ENCODE measurements at places on chromosomes 5 and 9.

GRCh38 chr9:106277966-106278365 is 583.6 kb downstream of the TMEM38B start:
- DNase-seq: no peak

GRCh38 chr9:129816501-129817435 is 7.2 kb downstream of the TOR1A start:
- DNase-seq: no peak

- DNase-seq: no peak
Measured at GRCh38 chr5:73135021-73135420, 14.6 kb downstream of the TMEM171 start.

- no peak for DNase-seq
Measured at GRCh38 chr5:95816341-95816740, 6.2 kb downstream of the GLRX start.

DNA sequence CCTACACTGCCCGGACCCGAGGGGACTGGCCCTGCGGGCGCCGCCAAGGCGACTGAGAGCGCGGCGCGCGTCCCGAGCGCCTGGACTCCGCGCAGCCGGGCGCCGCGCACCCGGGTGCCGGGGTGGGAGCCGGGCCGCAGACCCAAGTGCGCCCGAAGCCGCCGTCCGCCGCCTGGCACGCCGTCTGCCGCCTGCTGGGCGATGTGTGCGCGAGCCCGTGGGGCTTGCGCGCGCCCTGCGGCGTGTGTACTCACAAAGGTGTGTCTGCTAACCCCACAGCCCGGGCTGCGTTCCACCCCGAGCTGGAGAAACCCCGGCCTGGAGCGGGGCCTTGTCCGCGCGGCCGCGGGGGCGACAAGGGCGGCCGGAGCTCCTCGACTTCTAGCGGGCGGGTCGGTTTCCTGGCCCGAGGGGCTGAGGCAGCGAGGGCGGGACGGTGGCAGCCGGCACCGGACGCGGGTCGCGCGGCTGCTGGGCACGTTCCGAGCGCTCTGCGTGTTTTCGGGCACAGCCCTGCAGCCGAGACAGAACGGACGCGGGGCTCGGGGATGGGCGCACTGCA is 1.1 kb upstream of the ZSWIM6 start:
- peak; percentile 38 for DNase-seq

GRCh38 chr9:31740705-31741104 is 643.7 kb upstream of the ACO1 start:
- DNase-seq: no peak

DNA sequence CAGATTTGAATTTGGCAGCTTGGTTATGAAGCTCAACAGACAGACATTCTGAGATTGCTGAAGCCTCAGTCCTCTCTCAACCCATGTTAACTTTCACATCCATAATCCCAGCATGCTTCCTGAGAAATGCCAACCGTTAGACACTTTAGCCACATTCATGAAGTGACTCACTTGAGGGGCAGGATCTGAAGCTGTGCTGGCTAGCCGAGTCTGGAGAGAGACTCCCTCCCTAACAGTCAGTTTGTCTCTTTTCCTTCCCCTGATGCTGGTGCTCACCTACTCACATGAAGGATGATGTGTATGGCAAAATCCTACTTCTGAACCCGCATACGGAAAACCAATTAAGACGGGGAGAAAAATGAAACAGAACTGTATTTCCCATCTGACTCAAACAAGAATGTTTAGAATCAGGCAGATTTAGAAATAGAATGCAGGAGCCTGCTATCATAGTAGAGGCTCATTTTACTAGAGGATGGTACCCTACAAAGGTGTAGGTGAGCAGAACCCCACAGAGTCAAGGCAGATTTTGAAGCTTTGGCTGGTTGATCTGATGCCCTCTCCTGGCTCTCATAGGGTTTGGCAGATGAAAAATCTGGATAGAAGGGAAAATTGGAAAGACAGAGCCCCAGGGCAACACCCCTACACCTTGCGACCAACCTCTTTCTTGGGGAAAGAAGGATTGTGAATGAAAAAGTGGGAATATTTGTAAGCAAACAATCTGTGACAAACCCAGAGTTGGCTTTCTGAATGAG is 150.9 kb upstream of the LHFPL2 start:
- no peak for DNase-seq

DNA sequence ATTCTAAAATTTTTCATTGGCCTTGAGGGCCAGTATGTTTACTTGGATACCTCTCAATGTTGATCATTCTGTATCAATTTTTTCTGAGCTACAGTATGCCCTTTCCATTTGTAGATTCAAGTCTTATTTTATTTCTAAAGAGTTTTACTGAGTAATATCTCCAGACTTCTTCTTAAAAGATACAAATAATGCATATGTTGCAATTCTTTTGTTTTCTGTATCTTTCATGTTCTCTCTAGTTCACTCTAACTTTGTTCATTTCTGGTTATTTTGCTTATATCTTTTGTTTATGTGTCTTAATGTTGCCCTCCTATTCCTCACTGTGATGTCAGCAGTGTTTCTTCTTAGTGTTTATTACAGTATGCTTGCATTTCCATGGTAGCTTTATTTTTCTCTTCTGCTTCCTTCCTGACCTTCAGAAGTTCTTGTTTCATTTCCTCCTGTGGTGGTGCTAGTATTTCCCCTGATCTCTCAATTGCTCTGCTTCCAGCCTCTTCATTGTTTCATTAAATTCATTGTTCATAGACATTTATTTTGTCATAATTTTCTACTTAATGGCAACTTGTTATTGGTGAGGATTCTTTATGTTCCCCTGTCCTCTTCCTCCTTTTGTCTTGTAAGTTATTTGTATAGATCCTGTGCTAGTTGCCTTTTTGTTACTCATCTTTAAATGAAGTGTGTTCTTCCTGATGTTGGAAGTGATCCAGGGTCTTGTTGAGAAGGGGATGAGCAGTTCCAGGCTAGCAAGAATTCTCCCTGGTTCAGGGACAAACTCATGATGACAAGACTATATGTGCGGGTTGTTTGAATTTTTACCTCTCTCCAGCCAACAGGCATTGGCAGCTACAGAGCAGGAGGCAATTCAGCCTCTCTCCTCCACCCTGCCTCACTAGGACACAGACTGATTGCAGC is 160.8 kb downstream of the DEPDC1B start:
- DNase-seq: no peak

- no peak for DNase-seq
Measured at GRCh38 chr5:1881731-1882336, 891 bp downstream of the IRX4 start.

DNA sequence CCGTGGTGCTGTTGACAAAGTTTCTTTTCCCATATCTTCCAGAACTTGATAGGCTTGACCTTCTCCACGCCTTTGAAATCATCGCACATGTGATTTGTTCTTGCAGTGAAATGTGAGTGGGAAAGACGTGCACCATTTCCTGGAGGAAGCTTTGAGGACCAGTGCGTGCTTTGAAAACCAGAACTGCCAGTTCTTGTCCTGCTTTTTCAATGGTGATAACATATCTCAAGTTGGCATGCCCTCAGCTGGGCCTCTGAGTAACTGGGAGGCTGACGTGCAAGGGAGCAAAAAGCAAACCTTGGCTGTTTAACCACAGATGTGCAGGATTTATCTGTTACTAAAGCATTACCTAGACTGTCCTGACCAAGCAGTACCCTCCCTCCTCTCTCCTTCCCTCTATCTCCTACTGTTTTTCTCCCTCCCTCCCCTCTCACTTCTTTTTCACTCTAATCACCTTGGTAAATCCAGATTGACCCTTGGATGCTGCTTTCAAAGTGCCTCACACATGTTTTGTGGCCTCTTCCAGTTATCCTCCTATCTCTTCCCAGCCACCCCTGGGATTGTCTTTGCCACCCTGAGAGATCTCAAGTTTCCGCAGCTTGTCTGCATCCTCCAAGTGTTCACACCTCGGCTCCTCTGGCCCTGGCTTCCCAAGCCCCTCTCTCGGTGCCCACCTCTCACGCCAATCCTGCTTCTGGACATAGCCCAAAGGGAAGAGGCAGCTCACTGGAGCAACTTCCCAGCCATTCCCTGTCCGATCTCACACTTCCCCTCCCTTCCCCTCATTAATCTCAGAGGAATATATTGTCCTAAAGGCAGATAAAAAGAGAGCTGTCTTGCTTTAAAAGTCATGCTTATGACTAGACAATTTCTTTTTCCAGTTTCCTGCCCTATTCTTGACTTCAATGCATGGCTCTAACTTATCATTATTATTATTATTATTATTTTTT is 198.3 kb downstream of the ERCC6L2 start:
- no peak for DNase-seq

GRCh38 chr9:100350188-100350587 is 2.6 kb downstream of the TEX10 start:
- DNase-seq: no peak
